NCI-H2081 (cell line): ENCODE measurements at places on chromosomes 2 and 18.
A peak's percentile ranks its signal among the peaks of the same experiment; 100 is the strongest.

GRCh38 chr2:112787294-112787693, 3.0 kb upstream of the IL1A start:
- DNase-seq: no peak

DNA sequence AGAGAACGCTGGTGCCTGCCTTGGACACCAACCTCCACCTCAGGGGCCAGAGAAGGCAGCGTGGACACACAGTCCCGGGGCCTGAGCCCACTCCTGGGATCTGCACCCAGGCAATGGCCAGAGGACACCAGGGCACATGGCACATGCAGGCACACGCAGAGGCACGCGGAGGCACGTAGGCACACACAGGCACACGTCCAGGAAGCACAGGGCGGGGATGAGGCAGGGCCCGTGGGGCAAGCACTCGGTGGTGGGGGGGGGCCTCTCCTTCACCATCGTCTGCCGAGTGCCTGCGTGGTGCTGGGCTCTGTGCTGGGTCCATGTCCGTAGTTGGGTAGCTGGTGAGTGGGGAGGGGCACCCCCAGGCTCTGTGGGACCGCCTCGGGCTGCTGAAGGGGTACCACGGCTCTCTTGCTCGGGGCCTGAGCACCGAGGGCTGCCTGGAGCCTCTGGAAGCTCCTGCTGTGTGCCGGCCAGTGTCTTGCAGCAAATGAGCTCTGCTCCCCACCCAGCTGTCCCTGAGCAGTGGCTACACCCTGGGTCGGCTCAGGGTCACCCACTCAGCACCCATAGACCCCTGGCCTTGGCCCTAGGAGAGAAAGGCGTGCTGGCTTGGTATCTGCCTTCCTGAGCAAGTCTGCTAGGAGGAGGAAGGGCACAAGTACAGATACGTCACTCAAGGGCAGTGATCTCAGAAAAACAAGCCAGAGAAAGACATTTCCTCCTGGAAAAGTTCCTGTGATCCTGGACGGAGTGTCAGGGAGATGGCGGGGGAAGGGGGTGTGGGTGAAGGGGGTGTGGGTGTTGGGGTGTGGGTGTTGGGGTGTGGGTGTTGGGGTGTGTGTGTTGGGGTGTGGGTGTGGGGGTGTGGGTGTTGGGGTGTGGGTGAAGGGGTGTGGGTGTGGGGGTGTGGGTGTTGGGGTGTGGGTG, 26.4 kb downstream of the RTP5 start:
- no peak for DNase-seq

GRCh38 chr2:174561283-174561971, 36.2 kb downstream of the WIPF1 start:
- DNase-seq: peak; percentile 2

DNA sequence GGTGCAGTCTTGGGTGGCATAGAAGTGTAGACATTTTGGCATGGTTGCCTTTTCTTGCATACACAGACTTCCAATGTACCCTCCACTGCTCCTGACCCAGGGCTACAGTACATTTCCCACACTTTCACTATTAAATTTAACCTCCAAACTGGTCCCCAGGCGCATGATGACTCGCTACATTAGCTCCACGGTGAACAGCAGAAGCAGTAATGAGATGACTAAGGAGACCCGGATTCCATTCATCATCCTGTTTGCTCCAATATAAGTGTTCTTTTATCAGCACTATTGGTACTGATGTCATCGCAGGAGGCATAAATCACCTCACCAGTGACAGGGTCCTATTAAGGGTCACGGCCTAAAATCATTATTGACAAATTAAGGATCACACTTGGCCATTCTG, 316.5 kb downstream of the EN1 start:
- DNase-seq: no peak

GRCh38 chr2:88680916-88681315, 10.6 kb upstream of the RPIA start:
- DNase-seq: no peak

GRCh38 chr18:57585421-57585820, 1.1 kb downstream of the FECH start:
- no peak for DNase-seq

DNA sequence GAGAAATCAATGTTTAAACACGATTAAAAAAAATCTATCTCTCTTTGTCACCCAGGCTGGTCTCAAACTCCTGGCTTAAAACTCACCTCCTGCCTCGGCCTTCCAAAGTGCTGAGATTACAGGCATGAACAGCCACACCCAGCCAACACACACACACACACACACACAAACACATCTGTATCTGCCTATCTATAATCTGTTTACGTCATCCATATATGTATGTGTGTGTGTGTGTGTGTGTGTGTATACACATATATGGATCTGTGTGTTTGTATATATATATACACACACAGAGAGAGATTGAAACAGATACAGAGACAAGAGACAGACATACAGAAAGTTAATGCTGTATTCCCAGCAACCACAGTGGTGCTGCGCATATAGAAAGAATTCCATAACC, 497.1 kb downstream of the DSC3 start:
- no peak for DNase-seq

DNA sequence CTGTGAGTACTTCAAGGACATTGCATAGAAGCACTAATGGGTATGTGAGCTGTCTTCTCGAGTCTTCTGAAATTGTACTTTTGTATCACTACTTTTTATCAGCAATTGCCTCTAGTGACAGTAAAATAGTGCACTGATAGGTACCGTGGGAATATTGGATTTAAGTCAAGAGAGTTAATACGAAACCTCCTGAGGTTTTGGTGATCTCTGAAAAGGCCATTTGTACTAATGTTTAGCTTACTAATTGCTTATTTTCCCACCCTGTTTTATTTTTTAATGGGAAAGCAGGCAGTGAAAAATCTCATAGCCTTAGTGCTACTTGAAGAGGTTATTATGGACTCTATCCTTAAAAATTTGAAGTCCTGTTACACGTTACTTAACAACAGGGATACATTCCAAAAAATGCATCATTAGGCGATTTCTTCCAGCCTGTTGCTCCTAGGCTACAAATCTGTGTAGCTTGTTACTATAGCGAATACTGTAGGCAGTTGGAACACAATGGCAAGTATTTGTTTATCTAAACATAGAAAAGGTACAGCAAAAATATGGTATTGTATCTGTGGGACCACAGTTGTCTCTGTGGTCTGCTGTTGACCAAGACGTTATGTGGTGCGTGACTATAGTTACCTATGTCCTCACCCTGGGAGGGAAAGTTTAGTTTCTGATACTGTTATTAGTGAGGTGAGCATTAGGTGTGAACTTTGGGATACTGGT, 65.9 kb downstream of the CAB39 start:
- DNase-seq: no peak

DNA sequence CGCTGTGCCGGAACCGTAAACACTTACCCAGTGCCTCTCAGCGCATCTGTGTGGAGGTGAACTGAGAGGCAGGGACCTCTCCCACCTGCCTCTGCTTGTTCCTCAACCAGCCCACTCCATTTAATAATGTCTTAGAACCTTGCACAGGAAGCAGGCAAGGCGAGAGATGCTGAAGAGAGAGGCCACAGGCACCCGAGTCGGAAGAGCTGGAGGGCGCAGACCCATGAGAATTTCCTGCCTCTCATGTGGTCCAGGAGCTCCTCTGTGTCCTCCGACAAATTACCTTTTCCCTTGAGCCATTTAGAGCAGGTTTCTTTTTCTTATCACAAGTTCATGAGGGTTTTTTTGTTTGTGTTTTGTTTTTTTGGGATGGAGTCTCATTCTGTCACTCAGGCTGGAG, 4.9 kb upstream of the RFX8 start:
- no peak for DNase-seq

- peak; percentile 48 for DNase-seq
Measured at GRCh38 chr2:24228470-24228869, 53.6 kb downstream of the FAM228A start.

- DNase-seq: no peak
Measured at GRCh38 chr2:3613524-3613905, 18.6 kb downstream of the COLEC11 start.

DNA sequence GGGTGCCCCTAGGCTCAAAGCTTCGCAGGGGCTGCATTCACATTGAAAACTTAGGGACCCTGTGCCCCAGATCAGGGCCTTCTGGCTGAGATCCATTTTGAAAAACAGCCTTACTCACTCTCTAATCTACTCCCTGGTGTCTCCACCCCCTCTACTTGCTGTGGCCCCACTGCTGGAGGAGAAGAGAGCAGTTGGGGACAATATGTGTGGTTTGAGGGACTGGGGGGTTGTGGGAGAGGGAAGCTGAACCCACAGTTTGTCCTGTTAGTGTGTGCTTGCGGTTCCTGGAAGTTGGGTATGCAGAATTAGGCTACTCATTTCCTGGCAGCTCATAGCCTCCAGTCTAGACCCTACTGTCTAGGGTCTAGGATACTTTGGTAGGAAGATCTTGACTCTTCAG, 211.4 kb downstream of the PRKCE start:
- DNase-seq: no peak

GRCh38 chr2:63977904-63978303, 41.3 kb downstream of the VPS54 start:
- DNase-seq: no peak
